ENCODE measurements at places on chromosomes 2 and 18. TPM values are rescaled to one million over a fixed set of nuclear protein-coding genes. Genes with fewer than 3 reads are reported as not detected.

GRCh38 chr2:232333361-232334135 lies 45.0 kb upstream of the ALPP start:
- DNase-seq, result no peak

DNA sequence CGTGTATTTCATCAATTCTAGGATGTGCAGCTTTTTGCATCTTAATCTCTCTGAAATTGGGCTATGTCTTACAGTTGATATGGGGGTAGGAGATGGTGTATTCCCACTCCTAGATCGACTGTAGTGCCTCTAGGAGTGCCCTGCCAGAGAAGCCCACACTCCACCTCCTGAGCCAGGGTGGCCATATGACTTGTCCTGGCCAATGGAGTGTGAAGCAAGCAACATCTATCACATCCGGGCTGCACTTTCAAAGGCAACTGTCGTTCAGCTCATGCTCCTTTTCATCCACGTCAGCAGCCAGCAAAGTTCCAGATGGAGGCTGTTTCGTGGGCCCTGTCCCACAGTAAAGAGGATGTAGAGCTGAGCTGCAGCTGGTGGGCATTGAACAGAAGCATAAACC lies 149.4 kb upstream of the SLC1A4 start:
- DNase-seq, result no peak

GRCh38 chr18:10659000-10659399 lies 133.2 kb downstream of the NAPG start:
- DNase-seq, result no peak

MYO5B gene
- total RNA-seq, result 0.56 TPM

DNA sequence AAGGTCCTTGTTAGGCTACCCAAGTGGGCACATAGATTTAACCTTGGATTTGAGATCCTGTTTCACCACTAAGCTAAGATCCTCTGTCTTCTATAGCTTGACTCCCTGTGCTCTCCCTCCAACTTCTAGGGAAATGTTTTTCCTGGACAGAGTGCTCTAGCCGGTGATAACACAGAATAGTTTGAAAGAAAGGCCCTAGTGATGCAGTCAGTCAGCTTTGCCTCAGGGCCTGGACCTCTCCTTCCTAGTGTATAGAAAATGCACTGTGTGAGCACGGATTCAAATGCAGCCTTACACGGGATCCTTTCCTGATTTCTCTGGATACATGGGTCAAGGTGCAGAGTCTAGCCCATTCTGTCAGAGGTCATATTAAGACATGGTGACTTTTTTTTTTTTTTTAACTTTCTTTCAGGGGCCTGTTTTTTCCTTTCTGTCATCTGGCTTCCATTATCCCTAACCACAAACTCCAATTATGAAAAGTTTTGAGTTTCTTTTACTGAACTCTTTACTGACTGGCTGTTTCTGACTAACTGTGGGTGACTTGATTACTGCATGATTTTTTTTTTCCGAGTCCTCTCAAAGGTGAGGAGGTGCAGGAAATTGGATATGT lies 122.6 kb downstream of the LRP1B start:
- no peak for DNase-seq

DNA sequence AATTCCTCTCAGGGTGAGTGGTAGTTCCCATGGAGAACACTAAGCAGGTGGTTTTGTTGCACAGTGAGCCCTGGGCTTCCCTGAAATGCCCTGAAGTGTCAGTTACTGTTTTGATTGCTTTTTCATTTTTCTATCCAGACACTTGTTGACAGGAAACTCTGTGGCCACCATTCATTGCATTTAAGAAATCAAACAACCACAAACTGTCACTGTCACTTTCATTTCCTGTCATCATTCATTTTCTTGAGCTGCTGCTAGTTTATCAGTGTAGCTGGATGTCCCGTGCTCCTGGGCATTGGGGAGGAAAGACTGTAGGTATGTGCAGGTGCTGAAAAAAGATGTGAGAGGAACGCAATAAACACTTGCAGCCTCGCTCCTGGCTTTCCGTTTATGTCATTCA lies 891.6 kb upstream of the ZEB2 start:
- no peak for DNase-seq

GRCh38 chr2:114001937-114002336 lies 112.0 kb downstream of the ACTR3 start:
- no peak for DNase-seq

DNA sequence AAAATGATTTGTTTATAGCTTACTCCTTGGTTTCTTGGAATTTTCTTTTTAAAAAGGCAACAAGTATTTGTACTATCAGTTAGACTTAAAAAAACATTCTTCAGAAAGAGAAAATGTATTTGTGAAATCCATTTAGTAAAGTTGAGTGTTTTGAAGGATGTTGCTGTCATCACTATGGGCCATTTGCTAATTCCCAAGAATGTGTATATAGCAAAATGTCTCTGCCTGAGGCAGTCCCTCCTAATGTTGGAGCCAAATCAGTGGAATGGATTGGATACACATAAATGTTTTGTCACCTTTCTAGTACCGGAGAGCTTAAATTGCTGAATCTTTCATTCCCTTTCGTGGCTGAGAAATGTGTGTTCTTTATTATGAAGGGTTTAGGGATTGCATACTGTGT lies 890.2 kb upstream of the ZEB2 start:
- DNase-seq, result no peak

DNA sequence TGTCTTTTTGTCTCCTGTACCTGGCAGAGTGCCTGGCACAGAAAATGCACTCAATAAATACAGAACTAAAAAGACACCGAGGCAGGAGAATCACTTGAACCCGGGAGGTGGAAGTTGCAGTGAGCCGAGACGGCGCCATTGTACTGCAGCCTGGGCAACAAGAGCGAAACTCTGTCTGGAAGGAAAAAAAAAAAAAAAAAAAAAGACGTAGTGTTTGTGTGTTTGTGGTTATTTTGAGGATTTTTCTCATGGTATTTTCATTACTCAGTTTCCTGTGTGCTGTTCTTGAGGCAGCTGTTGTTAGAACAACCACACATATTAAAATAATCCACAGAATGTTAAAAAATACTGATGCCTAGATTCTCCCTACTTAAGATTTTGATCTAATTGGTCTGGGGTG lies 519.2 kb upstream of the SPHKAP start:
- peak; percentile 51 for DNase-seq

SAG gene
- total RNA-seq, result not detected

BARD1 gene
- total RNA-seq, result 30.6 TPM

DNA sequence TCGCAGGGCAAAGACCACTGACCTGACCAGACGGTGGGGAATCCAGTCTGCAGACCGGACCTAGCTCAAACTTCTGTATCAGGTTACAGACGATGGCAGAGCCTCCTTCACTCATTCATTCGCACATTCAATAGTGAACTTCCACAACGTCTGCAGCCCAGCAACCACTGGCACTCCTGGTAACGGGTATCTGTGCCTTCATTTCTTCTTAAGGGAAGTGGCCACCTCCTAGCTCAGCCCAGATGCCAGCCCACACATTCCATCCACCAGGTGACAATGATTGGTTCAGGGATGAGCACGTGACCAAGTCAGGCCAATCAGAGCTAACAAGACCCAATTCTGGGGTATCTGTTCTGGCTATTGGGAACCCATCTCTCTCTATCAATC lies 15.9 kb upstream of the ARMC9 start:
- no peak for DNase-seq

GRCh38 chr2:126662621-126663020 lies 6.7 kb downstream of the GYPC start:
- DNase-seq, result no peak

RAD51AP2 gene
- not detected for total RNA-seq

DNA sequence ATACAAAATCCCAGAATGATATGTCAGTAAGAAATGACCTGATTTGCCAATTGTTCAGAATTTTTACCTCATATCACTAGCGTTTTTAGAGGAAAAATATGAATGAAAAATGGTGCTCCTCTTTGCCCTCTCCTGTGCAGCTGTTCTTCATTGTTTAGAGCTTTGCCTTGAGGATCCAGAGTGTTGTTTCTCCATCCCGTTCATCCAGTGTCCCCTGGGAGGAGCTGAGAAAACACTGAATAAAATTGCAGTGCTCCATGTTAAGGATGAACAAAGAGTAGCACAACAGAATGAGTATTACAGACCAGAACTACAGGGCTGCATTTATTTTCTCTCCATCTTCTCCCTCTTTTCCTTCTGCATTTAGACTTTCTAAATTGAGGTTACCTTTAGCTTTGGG lies 133.1 kb downstream of the ADCYAP1 start:
- DNase-seq, result no peak

TRABD2A gene
- total RNA-seq, result 19.7 TPM

DNA sequence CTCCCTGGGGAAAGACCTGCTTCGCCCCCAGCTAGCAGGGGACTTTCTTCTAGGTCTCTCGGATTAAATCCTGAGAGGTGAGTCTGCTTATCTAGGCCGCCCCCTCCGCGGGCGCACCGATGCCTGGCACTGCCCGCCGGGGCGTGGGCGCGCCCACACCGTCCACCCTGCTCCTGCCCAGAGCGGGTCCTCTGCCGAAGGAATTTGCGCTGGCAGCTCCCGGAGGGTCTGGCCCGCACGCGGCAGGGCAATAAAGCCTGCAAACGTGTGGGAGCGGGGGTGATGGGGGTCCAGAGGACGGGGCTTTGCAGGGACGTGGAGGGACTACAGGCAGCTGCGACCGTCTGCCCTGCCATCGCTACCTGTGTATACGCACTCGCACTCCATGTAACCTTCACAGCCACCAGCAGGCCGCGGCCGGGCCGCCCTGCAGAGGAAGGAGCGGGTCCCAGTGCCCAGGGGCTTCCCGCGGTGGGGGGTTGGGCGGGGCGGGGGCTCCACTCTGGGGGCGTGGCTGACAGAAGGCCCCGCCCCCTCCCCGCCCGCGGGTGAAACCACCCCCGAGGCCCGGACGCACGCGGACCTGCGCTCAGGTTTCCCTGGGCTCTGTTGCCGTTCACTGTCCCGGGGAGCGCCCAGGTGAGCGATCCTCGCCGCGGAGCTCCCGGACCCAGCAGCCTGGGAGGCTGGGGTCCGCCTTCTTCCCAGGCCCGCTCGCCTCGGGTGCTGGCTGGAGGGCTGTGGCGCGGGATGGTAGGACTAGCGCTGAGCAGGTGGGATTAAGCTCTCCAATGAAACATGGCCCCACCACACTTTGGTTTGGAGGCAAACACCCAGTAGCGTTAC lies 174.5 kb upstream of the HS6ST1 start:
- DNase-seq, result no peak

DNA sequence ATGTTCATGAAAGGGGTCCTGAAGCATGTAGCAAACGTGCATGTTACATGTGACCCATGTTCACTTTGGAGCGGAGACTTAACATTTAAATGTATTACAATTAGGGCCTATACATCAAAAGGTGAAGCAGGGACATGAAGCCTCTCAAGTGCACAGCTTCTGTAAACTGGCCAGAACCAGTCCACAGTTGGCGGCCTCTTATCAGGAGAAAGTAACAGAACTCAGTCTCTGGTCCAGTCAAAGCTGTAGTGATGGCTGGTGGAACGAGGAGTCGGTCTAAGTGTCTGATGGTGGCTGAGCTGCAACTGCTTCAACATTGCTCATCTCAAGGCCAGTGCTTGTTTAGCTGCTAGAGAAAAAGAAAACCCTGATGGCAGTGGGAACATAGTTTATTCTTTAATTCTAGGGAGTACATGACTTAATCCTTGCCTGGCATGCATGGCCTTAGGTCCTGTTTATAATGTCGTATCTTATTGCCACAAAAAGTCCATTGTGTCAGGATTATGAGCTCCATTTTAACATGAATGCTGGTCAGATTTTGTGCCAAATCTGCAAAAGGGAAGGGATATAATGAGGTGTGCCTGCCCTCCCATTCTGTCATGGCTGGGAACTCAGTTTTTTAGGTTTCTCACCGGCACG lies 22.2 kb upstream of the YES1 start:
- DNase-seq, result no peak

GRCh38 chr2:60540074-60540473 lies 13.4 kb downstream of the BCL11A start:
- no peak for DNase-seq

DNA sequence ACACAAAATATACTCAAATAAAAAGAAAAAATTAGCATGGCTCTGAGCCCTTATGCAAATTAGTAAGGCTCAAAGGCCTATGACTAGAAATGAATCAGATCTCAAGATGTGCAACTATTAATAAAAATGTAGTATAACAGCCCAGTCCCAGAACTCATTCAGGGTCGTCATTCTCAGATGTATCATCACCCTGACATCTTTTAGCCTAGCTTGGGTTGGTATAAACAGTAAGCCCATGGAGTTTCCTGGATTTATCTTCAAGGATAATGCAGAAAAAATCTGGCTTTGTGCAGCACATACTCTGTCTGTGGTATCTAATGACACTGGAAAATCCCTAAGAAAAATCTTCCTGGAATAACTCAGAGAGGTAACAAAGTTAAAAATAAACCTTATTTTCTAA lies 239.3 kb downstream of the ZNF385B start:
- DNase-seq, result peak; percentile 81

ACVR1C gene
- 0.18 TPM for total RNA-seq

DNA sequence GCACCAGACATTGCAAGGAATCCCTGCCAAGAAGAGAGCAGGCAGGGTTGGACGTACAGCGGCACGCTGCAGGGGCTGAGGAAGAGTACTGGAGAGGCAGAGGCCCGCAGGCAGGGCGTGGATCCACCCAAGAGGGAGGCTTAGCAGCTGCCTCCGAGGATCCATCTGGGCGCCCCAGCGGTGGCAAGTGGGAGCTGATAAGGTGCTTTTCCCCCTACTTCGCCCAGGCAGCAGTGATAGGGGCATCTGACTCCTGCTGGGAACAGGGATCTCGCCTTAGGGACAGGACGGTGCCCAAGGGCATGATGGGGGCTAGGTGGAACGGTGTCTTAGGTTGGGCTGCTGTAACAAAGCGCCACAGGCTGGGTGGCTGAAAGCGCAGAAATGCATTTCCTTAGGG lies 67.4 kb upstream of the HS6ST1 start:
- no peak for DNase-seq

DNA sequence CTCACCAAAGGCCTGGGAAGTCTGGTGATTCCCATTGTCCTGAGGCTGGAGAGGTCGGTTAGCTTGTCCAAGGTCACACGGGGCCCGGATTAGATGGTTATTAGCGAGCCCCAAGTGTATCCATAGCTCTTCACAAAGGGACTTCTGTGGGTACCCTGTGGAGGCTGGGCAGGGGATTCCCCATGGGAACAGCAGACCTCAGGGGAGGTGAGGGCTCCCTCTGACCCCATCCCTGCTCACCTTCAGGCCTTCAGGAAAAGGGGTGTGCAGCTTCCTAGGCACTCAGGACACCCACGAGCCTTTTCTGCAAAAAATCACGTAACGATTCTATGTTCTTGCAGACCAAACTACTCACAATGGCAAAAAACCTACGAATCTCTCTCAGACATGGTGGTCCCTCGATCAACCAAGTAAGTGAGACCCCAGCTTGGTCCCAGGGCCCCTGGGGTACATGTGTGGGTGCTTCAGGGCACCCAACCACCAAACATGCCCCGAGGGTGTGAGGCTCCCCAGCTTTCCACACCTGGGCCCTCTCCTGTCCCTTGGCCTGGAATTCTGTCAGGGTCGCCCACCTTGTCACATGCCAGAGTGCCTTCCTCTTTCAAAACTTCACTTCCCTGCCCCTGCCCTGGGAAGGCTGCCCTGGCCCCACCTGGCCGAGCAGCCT lies 40.3 kb downstream of the PDIA6 start:
- DNase-seq, result no peak

CFAP65 gene
- total RNA-seq, result not detected
